ENCODE measurements at places on chromosomes 3 and 15.

- no peak for DNase-seq
These were observed 507.5 kb upstream of the NR2F2 start for GRCh38 chr15:95822961-95823360.

- no peak for DNase-seq
These were observed 15.0 kb upstream of the CACNA2D2 start for GRCh38 chr3:50518436-50518835.

- no peak for DNase-seq
These were observed 119.8 kb downstream of the EPHA3 start for GRCh38 chr3:89227218-89227617.

DNA sequence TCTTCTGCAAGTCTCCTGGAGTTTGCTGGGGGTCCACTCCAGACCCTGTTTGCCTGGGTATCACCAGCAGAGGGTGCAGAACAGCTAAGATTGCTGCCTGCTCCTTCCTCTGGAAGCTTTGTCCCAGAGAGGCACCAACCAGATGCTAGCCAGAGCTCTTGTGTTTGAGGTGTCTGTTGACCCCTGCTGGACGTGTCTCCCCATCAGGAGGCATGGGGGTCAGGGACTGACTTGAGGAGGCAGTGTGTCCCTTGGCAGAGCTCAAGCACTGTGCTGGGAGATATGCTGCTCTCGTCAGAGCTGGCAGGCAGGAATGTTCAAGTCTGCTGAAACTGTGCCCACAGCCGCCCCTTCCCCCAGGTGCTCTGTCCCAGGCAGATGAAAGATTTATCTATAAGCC lies 86.5 kb downstream of the TPRG1 start:
- DNase-seq = no peak

DNA sequence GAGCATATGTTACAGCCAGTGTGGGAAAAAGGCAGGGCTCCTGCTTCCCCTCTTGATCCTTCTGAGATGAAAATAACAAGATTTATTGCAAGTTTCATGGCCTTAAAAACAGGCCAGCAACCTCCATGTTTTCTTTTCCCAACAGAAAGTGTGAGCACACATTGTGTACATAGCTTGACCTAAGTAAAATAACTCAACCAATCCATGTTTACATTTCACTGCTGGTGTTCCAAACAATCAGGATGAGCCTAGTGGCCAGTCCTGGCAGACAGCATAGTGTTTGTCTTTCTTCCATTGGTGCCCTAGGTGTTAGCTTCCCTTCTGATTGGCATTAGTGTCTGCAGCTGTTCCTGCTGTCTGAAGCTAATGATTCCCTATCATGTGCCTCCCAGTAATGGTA lies 847.7 kb downstream of the EPHA3 start:
- DNase-seq = no peak

DNA sequence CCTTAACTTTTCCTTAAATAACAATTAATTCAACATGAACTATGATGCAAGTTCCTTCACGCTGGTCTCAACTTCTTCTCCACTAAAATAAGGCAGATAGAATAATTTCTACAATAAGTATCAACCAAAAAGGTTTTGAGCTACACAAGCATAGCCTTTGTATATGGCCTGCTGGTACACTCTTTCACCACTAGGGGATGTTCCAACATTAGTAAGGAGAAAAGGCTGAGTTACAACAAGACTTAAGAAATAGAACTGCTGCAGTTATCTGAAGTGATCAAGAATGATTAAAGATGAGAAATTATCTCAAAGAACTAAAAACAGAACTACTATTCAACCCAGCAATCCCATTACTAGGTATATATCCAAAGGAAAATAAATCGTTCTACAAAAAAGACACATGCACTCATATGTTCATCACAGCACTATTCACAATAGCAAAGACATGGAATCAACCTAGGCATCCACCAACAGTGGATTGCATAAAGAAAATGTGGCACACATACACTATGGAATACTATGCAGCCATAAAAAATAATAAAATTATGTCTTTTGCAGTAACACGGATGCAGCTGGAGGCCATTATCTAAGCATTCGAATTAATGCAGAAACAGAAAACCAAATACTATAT lies 14.4 kb downstream of the ATP13A3 start:
- DNase-seq = no peak

- no peak for DNase-seq
These were observed 795 bp downstream of the LAMB2 start for GRCh38 chr3:49132073-49132436.

- no peak for DNase-seq
These were observed 21.5 kb downstream of the ALCAM start for GRCh38 chr3:105388176-105388575.

GRCh38 chr3:112413074-112413473 lies 80.1 kb downstream of the CD200 start:
- no peak for DNase-seq

DNA sequence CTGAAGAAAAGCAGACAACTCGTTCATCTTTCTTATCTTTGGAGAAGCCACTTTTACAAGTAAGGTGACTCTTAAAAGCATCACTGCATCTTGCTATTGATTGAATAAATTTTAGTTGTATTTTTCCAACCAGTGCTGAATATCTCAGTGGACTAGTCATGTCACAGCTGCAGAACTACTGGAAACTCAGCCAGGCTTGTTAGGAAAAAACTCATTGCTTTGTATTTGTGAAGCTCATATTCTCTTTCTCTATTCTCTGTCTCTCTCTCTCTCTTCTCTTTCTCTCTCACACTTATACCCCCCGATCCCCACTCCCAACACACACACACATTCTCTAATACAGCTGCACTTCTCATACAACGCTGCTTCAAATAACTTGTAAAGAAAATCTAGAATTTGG lies 104.3 kb downstream of the WDR76 start:
- DNase-seq = no peak

DNA sequence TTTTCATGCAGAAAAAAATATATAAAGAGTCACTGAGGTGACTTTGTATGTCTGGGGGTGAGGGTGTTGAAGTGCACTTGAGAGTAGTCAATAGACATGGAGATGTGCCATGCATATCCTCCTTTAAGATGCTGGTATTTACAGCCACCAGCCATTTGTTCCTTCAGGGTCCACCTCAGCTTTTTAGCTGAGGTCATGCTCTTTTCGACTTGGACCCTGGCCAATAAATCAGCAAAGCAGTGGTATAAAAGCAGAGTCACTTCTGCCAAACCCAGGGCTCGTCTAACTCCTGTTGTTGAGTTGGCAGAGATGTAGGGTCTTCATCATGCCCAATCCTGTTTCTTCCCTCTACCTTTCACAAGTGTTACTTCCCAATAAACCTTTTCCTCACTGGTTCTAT lies 75.1 kb upstream of the OSTN start:
- DNase-seq = no peak

DNA sequence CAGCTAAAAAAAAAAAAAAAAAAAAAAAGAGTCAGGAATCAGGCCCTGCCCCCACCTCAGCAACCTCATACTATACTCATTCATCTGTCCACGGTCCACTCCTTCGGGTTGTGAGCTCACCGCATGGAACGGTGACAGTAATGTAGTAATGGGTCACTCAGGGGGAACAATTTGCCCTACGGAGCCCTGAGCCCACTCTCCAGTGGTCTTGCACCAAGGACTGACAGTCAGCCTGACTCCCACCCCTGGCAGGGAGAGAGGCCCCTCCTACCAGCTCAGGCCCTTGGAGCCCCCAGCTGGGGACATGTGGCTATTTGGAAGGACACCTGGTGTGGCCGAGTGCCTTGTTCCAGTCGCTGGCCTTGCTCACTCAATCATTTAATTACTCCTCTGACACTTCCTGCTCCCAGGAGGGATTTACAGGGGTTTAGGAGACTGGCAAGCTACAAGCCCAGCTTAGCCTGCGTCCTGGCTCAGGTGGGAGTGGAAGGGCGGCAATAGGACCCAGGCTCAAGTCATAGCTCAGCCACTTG lies 19.9 kb upstream of the CACNA2D2 start:
- no peak for DNase-seq

GRCh38 chr3:52532517-52532837 lies 1.2 kb downstream of the NT5DC2 start:
- DNase-seq = no peak

- no peak for DNase-seq
These were observed 33.3 kb downstream of the CA12 start for GRCh38 chr15:63348392-63348791.

GRCh38 chr3:87949189-87949878 lies 109.5 kb downstream of the CGGBP1 start:
- no peak for DNase-seq

- no peak for DNase-seq
These were observed 6.8 kb downstream of the SSR3 start for GRCh38 chr3:156548041-156548687.

GRCh38 chr3:167166012-167166411 lies 214.1 kb downstream of the ZBBX start:
- DNase-seq = no peak

DNA sequence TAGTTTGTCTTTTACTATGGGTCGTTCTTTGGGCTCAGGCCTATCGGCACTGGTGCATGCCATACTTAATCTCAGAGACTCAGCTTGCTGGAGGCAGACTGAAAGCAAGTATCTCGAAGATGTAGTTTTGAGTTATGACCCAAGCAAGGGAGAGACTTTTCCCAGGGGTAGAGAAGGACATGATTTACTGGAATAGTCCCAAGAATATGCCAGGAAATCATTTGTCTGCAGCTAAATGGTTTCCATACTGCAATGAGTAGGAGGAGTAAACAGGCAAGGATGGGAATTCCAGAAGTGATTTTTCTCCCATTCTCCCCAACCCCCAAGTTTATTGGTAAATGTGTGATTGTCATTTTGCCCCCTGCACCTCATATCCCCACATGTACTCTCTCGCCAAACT lies 35.4 kb upstream of the LACTB start:
- DNase-seq = no peak

- no peak for DNase-seq
These were observed 2.9 kb upstream of the ZNF710 start for GRCh38 chr15:89998141-89998661.

Measured in activated T-cell treated with anti-CD3 and anti-CD28 coated beads for 1 hour (primary cell).